ENCODE measurements at places on chromosomes 5 and 9.

- no peak for DNase-seq
Measured at GRCh38 chr5:142922223-142922952, 152.2 kb downstream of the ARHGAP26 start.

DNA sequence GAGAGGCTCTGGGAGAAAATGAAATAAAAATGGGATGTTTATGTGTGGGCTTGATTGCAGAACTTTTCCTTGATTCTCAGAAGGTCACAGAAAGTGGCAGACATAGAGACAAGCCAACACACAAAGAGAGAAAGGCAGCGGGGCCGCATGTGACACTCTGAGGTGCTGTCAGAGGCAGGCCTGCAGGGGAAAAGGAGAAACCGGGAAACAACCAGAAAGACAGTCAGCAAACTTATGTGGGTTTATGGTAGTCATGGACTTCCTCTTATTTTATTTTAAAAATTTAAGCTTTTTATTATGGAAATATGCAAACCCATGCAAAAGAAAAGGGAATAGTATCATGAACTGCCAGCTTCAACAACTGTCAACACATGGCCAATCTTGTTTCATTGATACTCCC is 16.3 kb upstream of the IGFBPL1 start:
- no peak for DNase-seq

- DNase-seq = peak; percentile 65
Measured at GRCh38 chr5:6732634-6733410, 19.6 kb downstream of the TENT4A start.

DNA sequence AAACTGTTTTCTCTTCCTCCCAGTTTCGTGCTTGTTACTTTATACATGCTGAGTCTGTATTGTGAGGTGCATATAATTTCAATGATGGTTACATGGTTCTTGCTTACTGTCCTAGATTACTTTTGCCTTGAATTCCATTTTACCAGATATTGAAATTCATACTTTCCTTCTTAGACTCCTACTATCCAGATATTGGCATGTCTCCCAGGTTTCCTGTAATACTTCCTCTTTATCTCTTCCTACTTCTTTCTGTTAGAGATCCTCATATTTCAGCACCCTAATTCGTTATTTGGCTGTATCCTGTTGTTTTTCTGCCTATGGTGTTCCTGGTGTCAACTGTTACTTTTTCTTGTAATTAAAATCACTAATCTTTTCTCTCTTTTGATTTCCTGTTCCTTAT is 522.1 kb downstream of the CCDC171 start:
- no peak for DNase-seq

- no peak for DNase-seq
Measured at GRCh38 chr9:87766697-87767096, 40.8 kb downstream of the CTSL start.

DNA sequence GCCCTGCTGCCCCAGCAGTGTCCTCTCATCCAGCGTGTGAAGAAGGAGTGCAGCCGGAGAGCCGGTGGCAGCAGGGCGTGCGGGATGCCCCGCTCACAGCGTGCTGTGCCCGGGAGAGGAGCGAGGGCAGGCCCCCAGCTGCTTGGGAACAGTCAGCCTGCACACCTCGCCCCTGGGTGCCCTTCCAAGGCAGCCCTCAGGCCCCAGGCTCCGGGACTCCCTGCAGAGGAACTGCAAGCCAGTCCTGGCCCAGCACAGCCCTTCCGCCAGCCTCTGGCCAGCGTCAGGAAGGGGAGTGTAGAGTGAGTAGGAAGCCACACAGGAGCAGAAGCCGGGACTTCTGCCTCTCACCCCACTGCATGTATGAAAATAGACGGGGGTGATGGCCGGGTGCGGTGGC is 43.5 kb downstream of the ADAMTS2 start:
- DNase-seq = peak; percentile 41

DNA sequence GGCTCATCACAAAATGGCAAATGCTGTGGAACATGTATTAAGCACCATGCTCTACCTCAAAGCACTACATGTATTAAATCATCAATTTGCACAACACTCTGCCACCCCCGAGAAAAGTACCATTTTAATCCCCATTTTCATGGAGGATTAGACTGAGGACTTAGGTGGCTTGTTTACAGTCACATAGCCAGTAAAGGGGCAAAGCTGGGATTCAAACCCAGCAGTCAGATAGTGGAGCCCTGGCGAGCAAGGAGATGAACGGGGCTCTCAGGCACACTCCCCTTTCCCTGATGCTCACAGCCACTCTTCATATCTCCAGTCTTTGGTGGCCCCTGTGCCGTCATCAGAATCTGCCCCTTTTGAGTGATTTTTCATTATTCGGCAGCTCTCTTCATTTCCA is 262.9 kb downstream of the DIRAS2 start:
- DNase-seq = no peak

GRCh38 chr5:179269781-179270543 is 75.3 kb downstream of the ADAMTS2 start:
- DNase-seq = peak; percentile 27

DNA sequence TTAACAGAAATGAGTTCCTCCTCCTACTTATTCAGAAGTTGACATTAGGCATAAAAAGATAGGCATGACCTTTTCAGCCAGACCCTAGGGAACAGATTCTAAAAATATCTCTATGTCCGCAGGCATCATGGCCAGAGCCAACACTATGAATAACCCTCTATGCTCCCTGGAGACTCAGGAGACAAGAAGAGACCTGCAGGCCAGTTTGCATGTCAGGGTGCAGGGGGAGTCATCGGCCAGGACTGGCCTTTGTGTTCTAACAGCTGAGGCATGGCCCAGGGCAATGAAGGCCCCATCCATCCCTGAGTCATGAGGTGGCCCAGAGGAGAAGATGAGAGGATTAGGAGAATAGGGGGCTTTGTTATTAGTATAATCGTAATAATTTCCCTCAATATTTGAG is 93.8 kb downstream of the TMEM215 start:
- no peak for DNase-seq

- no peak for DNase-seq
Measured at GRCh38 chr9:16901590-16901989, 31.1 kb upstream of the BNC2 start.

GRCh38 chr5:164431634-164432304 is 926.4 kb downstream of the MAT2B start:
- no peak for DNase-seq

- no peak for DNase-seq
Measured at GRCh38 chr5:90263102-90263820, 146.3 kb downstream of the CETN3 start.

DNA sequence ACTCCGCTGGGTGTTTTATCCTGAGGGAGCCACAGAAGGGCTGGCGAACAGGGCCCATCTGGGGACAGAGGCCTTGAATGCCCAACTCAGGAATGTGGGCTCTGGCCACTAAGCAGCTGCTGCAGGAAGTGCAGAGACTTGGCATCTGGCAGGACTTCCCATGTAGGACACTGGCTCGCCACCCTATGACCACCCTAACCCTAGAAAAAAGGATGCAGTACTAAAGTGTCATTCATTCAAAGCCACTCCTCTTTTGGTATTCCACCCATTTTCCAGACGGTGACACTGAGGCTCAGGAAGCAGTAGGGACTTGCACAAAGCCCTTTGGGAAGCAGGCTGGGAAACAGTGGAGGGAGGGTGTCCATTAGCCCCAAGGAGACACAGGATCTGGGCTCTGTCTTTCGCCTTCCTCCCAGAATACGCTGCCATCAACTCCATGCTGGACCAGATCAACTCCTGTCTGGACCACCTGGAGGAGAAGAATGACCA is 3.0 kb downstream of the BBLN start:
- DNase-seq = peak; percentile 8

DNA sequence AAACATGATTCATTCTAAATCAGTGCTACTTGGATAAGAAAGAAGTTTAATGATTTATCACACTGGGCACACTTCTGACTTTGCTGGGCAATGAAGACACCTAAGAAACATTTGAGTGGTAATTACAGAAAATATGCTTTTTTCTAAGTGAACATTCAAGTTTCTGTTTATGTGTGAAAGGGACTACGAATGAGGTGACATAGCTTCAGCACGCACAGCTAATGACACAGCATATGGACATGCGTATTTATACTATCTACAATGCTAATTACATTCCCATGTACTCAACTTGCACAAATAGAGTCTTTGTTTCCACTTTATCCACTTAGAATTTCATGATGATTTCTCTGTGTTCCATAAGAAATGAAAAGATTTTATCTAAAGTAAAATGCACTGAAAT is 40.6 kb downstream of the FREM1 start:
- DNase-seq = no peak

DNA sequence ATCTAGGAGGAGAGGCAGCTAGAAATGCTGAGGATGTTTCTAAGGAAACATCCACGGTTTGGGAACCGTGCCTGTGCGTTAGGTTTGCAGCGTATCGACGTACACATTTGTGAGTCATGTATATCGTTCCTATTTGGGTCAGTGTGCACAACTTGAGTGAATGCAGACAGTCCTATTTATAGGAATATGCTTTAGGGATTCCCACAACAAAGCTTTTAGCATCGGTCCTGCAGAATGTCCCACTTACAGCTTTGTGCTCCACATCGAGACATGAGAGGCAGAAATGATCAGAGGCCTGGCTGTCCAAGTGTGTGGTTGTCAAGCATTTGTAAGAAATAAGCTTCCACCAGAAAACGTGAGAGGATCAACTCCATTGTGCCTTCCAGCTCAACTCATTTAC is 1282.7 kb upstream of the WWC1 start:
- DNase-seq = no peak

DNA sequence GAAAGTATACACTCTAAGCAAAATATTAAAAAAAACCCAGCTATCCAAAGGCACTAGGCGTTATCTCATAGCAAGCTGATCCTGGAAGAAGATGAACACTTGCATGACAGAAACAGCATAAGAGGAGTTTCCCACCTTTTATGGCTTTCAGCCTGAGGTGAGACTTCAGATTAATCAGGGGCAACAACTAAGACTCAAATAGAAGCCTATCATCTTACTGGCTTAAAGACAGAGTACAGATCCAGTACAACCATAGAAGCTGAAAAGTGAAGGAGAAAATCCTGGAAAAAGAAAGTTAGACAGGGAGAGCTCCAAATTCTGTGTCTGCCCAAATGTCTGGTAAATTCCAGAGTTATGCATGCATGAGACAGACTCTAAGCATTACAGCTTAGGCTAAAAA is 360.8 kb upstream of the KCNN2 start:
- DNase-seq = no peak

DNA sequence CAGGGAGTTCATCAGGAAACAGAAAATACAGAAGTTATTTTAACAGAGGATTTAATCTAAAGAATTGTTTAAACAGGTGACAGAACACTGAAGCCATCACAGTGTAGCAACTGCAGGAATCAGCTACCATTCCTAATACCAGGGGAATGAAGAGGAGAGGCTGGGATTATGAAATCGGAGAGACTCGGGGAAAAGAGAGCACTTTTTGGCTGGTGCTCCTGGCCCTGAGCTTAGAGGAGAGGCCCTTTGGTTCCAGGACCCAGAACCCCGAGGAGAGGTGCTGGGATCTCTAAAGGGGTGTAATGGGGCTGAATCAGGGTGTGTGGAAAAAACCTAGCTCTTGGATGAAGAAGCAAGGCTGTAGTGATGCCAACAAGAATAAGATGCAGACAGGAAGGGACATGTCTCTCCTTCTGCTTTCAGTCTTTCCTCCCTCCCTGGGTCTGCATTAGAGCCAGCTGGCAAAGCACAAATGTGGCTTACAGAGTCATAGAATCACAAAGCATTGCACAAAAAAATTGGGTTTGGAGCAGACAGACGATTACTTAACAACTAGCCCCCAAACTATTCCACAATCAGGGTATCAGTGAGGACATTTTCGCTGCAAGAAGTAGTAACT is 11.6 kb upstream of the SFXN1 start:
- peak; percentile 69 for DNase-seq

DNA sequence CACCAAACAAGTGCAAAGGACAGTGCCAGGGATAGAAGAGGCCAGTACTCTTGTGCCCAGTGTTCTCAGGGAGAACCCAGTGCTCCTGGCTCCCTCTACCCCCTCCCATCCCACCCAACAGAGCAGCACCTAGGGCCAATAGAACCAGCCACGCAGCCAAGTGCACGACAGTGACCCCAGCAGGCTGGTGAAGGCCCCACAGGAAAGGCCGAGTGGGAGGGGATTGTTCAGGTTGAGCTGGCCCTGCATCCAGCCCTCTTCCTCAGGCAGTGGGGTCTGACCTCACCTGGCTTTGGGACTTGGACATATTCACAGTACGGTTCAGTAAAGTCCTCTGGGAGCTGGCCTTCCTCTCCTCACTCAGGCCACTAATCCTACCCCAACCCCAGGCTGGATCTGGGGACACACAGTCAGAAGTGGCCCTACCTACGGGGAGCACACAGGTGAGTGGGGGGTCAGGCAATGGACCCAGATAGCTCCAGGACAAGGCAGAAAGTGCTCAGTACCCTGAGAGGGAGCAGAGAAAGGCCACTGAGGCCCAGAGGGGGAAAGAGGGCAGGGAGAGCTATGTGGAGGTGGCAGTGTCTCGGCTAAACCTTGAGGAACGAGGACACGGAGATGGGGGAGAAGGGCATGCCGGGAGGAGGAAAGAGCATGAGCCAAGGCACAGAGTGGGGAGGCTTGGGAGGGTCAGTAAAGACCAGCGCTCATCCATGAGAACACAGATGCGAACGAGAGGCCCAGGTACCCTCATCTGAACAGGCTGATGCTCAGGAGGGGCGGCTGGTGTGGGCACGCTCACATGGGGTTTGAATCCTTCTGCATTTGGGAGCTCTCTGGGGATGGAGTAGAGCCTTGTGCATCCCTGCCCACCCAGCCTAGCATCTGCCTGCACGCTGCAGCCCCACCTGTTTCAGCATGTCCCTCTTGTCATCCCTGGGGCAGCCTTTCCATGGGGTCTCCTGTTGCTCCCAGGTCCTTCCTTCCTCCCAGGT is 25.6 kb downstream of the POLR1E start:
- DNase-seq = no peak

- no peak for DNase-seq
Measured at GRCh38 chr5:73199671-73200070, 26.7 kb downstream of the TMEM174 start.

DNA sequence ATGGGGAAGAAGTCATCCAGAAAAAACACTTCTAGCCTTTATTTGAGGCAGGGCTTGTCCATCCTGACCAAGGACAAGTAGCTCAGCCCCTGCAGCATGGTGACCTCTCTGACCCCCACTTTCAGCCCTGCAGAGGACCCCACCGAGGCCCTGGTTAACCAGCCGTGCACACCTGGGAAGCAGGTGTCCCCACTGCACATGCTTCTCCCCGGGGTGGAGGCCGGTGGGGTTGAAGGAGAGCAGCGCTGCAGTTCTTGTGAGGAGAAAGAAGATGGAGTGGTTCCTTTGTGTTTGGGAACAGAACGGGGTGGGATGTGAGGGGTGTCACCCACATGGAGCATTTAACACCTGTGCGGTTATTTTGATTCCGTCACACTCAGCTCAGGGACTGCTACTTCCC is 21.1 kb upstream of the ZBTB34 start:
- no peak for DNase-seq

- no peak for DNase-seq
Measured at GRCh38 chr5:108696951-108697715, 50.6 kb upstream of the FER start.

- DNase-seq = no peak
Measured at GRCh38 chr5:95843733-95844223, 21.3 kb upstream of the GLRX start.

- no peak for DNase-seq
Measured at GRCh38 chr9:70085241-70085640, 41.6 kb downstream of the MAMDC2 start.

Data from Right ventricle myocardium superior (tissue), 1 donor.